ENCODE measurements at places on chromosomes 11 and 22.

DNA sequence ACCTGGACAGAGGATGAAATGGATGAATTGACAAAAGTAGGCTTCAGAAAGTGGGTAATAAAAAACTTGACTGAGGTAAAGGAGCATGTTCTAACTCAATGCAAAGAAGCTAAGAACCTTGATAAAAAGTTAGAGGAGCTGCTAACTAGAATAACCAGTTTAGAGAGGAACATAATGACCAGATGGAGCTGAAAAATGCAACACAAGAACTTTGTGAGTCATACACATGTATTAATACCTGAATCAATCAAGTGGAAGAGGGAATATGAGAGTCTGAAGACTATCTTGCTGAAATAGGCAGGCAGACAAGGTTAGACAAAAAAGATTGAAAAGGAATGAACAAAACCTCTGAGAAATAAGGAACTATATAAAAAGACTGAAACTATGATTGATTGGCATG is 47.9 kb upstream of the SLC22A9 start:
- DNase-seq: no peak

DNA sequence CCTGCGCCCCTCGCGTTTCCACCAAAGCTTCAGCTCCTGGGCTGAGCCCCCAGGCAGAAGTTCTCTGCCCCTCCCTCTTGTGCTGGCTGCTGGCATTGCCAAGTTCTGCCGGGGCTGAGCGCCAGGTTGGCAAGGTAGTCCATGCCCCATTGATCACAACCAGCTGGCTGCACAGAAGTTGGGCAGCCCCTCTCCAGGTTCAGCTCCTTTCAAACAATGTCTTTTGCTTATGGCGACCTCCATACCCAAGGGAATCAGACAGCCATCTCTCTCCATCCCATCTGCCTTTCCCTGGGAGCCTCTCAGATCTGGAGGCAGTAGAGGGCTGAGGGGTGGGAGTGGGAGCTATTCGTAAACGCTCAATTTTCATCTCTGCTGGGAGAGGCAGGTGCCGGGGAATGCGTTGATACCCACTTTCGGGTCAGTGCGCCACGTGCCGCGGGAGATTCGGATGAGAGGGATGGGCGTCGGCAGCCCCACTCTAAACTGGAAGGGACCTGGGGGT is 1.5 kb downstream of the ADAMTS8 start:
- DNase-seq: no peak

GRCh38 chr11:77030834-77031414 is 3.3 kb upstream of the B3GNT6 start:
- DNase-seq: no peak

- DNase-seq: no peak
Measured at GRCh38 chr11:44342616-44343015, 32.7 kb upstream of the ALX4 start.

DNA sequence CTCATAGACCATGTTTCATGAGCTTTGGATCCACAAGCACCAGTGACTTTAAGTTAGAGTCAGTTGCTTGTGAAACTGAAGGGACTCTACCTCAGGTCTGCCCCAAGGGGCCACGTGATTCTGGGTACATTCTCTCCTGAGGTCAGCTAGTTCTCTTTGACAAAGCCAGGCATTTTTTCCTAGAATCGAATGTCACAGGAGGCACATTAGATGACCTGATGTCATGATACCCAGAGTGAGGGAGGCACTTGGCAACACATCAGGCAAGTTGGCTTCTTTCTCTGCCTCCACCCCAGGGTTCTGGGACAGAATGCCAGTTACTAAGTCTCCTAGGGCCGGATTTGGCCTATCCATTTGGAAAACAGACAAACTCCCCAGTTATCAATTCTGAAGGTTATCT is 93.0 kb downstream of the APIP start:
- DNase-seq: no peak

GRCh38 chr22:22867996-22868715 is 19.5 kb upstream of the IGLL5 start:
- DNase-seq: no peak

- no peak for DNase-seq
Measured at GRCh38 chr22:45997077-45997776, 20.3 kb upstream of the WNT7B start.

DNA sequence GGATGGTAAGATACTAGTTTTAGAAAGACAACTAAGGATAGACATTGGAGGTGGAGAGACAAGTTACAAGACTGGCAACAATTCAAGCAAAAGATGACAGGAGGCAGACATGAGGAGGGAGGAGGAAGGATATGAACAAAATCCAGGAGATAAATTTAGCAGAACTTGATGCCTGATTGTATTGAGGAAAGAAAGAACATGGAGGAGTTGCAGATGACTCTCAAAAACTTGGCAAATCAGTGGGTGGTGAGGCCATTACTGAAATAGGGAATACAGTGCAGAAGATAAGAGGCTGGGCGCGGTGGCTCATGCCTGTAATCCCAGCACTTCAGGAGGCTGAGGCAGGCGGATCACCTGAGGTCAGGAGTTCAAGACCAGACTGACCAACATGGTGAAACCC is 2.7 kb upstream of the UPB1 start:
- DNase-seq: no peak

- no peak for DNase-seq
Measured at GRCh38 chr11:104000798-104001197, 35.6 kb upstream of the DDI1 start.

Measured in activated CD4-positive, alpha-beta T cell treated with anti-CD3 and anti-CD28 coated beads, Interleukin-2, Interleukin-6, amounts not matched to agents 100 ng/mL and 50 ng/mL, durations not matched to agents 16 hours and 8 hours (primary cell).